ENCODE measurements at places on chromosomes 7 and 10. TPM values are rescaled to one million over a fixed set of nuclear protein-coding genes. Genes with fewer than 3 reads are reported as not detected.
A peak's percentile ranks its signal among the peaks of the same experiment; 100 is the strongest.

The IKZF1 gene
- 1.8 TPM for polyA plus RNA-seq

DNA sequence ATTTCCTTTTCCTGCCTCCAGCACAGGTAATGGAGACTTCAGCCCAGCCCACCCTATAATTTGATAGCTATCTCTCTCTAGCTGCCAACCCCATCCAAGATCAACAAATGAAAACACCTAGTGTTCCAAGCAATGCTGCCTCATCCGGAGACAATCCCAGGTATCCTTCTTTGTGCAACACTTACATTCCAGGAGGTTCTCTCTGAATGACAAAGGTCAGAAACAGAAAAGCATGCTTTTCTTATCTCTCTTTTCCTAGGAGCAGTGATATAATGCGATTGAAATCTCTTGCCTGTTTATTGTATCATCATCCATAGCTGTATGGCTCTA lies 699.3 kb downstream of the INHBA start:
- no peak for DNase-seq

The PTEN gene
- polyA plus RNA-seq = 68.7 TPM

DNA sequence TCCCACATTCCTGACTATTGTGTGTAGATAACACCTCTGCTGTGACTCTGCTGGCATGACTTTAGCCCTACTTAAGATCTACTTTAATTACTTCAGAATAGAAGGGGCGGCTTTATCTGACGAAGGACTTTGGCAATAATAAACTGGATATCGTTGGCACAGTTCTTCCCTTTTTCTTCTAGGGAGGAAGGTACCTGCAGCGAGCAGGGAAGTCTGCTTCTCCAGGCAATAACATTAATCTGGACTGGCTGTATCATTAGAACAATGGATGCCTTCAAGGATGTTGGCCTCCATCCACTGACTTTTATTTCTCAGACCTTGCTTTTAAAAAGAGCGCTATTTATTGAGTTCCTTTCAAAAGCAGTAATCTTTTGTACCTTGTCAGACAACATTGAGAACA lies 172.6 kb upstream of the THSD7A start:
- no peak for DNase-seq

GRCh38 chr10:3780021-3780770 lies 4.8 kb downstream of the KLF6 start:
- DNase-seq = no peak

GRCh38 chr10:127943336-127943910 lies 36.5 kb downstream of the PTPRE start:
- no peak for DNase-seq

DNA sequence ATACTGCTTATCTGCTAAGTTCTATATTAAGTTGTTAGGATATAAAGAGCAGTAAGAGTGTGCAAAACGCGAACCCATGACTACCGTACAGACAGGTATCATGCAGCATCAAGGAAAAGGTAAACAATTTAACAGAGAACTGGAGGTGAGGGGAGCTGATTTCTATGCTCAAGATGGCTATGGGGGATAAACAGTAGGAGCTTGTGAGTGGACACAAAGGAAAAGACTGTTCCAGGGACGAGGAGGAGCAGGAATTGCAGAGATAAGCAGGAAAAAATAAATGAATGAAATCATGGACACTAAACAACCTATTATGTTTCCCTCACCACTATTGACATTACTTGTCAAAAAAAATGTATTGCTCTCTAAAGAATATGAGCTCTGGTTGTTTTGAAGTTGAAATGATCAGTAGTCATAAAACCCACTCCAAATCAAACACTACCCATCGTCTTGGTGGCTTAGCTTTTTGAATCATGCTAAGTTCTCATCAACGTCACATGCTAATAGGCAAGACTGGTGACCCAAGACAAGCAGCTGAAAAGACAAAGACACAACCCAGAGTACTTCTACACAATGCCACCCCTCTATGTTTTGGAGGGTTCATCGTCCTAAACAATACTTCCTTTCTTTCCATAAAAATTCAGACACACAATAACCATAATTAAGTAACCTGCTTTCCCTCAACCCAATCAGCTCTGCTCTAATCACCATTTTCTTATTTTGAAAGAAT lies 102.7 kb downstream of the NRP1 start:
- DNase-seq = no peak

- DNase-seq = no peak
Measured at GRCh38 chr7:51517187-51517586, 200.6 kb upstream of the COBL start.

GRCh38 chr7:134357486-134357885 lies 40.8 kb upstream of the SLC35B4 start:
- no peak for DNase-seq

The SFRP4 gene
- polyA plus RNA-seq = 2.1 TPM

GRCh38 chr7:97027427-97028234 lies 3.0 kb upstream of the DLX5 start:
- DNase-seq = peak; percentile 73

DNA sequence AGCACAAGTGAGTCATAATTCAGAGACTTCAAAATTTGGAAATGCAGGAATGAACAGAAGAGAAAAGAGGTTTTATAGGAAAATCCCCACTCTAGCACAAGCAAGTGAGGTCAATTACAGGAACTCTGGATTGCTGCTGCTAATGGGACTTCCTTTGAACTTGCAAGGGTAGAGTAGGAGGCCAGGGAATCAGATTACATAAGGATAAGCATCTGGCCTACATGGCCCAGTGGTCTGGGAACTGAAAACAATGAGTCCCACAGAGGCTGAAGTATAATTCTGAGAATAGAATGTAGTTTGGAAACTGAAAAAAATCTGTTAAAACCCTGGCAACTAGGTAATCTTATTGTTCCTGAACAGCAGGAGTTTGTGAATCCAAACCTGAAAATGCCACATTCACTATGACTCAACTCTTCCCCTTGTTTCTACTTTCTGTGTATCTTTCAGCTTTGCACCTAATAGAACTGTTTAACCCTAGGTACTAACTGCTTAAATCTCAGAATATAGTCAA lies 66.5 kb downstream of the CTNNA3 start:
- DNase-seq = peak; percentile 72

DNA sequence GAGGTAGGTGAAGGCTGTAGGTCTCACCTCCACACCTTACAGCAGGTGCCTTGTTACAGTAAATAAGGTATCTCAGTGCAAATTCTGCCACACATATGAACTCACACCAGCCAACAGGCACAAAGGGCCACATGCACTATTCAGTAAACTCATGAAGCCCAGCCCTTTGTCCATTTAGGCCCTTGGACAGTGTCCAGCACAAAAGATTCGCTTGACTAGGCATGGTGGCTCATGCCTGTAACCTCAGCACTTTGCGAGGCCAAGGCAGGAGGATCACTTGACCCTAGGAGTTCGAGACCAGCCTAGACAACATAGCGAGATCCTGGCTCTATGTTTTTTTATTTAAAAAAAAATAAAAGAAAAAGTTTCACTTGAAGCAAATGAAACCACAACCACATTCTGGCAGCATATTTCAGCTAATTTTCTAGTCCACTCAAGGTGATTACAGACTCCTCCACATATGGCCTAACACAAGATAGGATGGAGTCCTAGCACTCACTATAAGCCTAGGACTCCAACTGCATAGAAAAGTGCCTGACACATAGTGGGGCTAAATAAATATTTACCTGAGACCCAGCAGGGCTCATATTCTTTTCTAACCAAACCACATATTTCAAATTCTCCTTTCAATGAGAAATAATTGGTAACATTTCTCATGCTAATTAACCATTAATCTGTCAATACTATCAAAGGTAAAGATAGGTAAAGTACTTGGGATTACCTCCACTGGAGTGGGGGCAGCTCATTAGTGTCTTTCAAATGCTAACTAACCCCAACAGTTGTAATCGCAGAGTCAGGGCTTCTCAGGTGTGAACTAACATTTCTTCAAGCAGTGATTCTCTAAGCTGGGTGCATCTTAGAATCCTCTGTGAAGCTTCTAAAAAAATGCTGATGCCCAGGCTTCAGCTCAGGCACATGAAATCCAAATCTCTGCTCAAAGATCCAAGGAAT lies 4.5 kb upstream of the ANKRD1 start:
- DNase-seq = no peak

The PRSS1 gene
- not detected for polyA plus RNA-seq

DNA sequence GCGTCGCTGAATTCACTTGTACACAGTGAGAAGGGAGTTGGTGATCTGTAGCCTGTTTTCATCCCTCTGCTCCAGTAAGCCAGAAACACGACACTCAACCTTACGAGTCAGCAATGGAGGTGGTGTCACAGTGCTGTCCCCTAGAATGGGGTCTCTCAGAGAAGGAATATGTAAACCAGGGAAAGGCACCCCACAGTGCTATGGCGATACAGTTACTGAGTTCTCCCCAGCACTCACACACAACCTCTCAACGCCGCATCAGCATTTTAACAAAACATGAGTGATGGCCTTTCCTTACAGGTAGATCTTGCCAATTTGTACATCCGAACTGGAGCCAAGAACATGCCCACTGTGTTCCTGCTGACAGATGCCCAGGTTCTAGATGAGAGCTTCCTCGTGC lies 196.3 kb downstream of the CDCA7L start:
- no peak for DNase-seq

All from renal pelvis (tissue), 12 donors.